Neuronal stem cell (in vitro differentiated cells): ENCODE measurements at places on chromosomes 7 and 10.

- no peak for DNase-seq
Measured at GRCh38 chr10:129713659-129714265, 246.7 kb downstream of the MGMT start.

- no peak for DNase-seq
Measured at GRCh38 chr7:51290304-51290637, 26.3 kb downstream of the COBL start.

GRCh38 chr10:26621889-26622711 lies 75.4 kb upstream of the PDSS1 start:
- peak; percentile 6 for DNase-seq

GRCh38 chr10:90788968-90789367 lies 68.9 kb downstream of the HTR7 start:
- DNase-seq: no peak

DNA sequence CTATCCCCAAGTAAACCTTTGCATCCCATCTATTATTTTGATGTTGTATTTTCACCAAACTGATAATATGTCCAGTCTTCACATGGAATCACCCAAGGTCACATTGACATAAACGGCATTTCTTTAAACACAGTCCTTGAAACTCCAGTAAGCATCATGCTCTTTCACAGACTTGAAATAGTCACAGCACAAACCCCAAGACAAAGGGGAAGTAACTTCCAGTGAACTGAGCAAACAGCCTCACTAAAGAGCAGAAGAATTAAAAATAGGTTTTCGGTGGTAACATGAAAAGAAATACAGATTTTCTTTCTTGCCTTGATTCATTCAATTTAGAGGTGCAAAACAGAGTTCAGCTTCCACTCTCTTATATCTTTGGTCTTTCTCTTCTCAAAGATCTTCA lies 253.7 kb downstream of the SFMBT2 start:
- no peak for DNase-seq

DNA sequence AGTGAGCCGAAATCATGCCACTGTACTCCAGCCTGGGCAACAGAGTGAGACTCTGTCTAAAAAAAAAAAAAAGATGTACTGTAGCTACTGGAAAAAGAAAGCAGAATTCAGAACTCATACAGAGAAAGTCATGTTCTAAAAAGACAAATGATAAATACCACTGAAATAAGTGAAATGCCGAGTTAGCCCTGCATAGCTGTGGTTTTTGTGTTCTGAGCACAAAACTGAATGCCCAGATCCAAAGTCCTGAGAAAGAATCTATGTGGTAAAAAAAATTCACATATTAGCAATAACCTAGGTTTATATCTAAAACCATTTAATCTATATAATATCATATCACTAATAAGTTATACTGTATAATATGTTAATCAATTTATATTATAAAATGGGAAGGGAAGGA lies 29.3 kb upstream of the HECW1 start:
- no peak for DNase-seq

- no peak for DNase-seq
Measured at GRCh38 chr10:33661580-33662336, 327.3 kb upstream of the NRP1 start.

- DNase-seq: no peak
Measured at GRCh38 chr10:44873160-44873559, 38.0 kb upstream of the TMEM72 start.

- peak; percentile 14 for DNase-seq
Measured at GRCh38 chr7:18064242-18064838, 36.7 kb upstream of the PRPS1L1 start.

GRCh38 chr10:71268247-71268691 lies 50.8 kb upstream of the SLC29A3 start:
- DNase-seq: no peak

- no peak for DNase-seq
Measured at GRCh38 chr10:114345701-114346100, 58.6 kb downstream of the AFAP1L2 start.

DNA sequence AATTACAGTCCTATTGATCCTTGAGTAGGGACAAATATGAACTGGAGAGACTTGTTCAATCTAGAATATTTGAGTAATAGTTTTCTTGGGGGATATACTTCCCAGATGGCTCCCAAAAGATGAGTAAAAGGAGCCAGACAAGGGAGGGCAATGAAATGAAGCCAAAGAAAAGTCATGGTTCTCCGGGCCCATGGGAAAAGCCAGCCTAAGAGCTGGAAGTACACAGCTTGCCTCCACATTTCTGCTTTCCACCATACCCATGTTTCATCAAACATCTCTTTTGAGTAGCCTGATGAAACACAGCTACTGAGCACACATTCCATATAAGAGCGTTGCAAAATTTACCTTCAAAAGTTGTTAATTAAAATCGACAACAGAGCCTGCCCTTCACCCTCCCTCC lies 535.0 kb upstream of the FZD8 start:
- no peak for DNase-seq

GRCh38 chr10:87059401-87059800 lies 35.2 kb downstream of the GLUD1 start:
- no peak for DNase-seq

DNA sequence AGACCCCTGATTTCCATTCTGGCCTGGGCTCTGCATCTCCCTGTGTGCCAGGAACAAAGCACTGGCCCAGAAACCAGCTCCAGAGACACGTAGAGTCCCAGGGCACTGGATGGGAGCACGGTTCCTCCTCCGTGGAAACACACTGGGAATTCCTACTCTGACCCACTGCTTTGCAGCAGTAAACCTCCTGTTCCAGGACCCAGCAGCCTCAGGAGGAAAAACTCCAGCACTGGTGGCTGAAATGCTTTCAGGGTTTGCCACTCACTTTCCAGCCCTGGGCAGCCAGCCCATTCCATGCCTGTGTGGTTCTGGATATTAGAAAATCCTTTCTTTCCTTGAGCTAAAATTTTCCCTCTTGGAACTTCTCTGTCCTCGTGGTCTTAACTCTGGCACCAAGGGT lies 58.0 kb downstream of the FAM171A1 start:
- no peak for DNase-seq

DNA sequence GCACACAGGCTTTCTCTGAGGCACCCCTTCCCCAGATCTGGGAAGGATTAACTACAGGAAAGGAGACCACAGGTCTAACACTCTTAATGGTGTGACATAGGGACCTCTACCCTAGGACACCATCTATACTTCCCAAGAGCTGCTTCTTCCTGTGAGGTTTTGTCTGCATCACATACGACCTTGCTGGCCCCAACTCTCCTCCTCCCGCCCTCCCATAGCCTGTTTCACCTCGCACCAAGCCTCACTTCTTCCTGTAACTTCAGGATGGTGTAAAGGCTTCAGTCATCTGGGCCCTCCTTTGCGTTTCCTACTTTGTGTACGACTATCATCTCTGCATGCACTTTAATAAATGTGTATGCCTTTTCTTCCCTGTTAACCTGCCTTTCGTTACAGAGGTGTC lies 274.3 kb downstream of the KLF6 start:
- DNase-seq: no peak

- DNase-seq: no peak
Measured at GRCh38 chr10:82318534-82318933, 443.5 kb downstream of the NRG3 start.

GRCh38 chr10:126654579-126654978 lies 15.9 kb downstream of the C10orf90 start:
- DNase-seq: no peak

- no peak for DNase-seq
Measured at GRCh38 chr7:96233084-96233483, 88.8 kb downstream of the SLC25A13 start.

- no peak for DNase-seq
Measured at GRCh38 chr7:144671429-144671828, 164.4 kb downstream of the TPK1 start.

DNA sequence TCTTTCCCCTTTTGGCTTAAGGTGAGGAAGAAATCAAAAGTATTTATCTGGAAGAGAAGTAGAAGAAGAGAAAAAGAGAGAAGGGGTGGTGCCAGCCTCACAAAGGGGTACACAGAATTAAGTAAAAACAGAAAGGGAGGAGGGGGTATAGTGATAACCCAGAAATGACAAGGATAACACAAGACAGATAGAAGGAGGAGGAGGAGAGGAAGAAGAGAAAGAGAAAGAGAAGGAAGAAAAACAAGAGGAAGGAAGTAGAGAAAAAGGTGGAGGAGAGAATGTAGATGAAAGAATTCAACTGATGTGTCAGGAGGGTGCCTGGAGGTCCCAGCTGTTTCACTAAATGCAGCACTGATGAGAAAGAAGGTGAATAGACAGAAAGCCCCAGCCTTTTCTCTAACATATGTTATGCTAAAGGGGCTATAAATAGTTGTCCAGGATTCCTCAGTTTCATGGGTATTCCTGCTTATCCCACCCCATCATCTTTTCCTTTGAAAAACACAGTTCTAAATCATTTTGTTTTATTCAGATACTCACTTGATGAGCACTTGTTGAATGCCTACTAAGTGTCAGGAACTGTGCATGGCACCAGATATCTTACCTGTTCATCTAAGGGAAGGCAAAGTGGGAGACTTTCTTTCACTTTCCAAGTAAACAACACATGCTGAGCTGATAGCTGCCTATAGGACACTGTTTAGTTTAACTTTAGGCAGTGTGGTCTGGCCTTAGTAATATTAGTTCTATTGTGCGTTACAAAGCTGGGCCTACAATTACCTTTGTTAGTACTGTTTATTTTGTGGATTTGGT lies 8.0 kb downstream of the SEMA3E start:
- no peak for DNase-seq

DNA sequence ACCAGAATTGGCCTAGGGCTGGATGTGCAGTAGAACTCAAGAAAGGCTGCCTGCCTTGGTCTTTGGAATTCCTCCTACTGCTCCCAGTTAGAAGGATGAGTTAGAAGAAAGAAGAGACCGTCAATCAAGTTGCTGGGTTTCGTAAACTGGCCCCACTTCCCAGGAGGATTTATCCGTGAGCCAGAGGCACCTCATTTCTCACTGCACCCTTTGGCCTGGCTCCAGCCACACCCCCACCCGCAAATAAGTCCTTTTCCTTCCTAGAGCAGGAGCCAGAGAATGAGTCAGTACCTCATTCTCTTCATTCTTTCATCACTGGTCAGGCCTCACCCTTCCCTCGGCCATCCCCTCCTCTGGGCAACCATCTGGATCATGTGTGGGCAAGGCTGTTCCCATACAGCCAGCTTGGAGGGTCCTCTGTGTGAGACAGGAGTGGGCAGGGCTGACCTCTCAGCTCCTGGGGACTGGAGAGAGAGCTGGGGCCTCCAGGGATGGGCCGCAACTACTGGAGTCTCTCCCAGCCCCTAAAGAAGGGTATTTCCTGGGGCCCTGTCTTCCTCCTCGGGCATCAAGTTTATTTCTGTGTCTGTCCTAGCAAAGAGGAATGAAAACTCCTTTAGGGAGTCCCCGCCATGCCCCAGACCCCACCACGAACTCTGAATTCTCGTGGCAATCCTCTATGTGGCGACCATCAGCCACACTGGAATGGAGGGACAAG lies 87.2 kb upstream of the DUSP5 start:
- DNase-seq: no peak

DNA sequence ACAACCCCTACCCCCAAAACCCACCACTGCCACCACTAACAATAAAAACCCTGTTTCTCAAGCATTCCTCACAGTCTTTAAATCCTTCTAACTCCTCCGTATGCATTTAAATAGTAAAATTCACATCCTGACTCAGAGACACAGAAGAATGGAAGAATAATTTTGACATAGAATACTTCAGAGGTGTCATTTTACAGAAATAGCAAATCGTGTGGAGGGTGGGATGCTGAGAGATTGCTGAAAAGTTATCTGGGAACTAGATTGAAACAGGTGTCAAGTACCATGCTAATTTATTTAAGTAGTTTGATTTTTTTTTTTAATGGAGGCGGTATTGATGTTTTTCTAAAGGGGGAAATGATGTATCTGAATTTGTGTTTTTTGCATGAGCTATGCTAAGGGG lies 575.2 kb upstream of the TPK1 start:
- no peak for DNase-seq

- no peak for DNase-seq
Measured at GRCh38 chr10:34607894-34608293, 207.2 kb downstream of the PARD3 start.

DNA sequence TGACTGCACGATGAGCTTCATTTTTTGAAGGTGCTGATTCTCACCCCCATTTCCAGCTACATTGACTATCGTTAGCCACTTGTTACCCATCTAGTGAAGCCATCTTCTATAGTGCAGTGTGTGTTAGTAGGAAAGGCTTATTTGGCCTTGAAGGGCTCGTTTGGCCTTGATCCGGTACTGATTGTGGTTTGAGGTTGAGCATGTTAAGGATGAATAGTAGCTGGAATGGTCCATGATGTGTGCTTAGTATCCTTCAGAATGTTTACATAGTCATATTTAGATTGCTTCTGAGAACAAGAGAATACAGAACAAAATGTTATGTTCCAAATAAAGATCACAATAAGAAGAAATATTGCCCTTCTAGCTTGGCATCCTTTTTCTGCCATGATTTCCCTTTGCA lies 591.5 kb downstream of the AUTS2 start:
- DNase-seq: no peak

DNA sequence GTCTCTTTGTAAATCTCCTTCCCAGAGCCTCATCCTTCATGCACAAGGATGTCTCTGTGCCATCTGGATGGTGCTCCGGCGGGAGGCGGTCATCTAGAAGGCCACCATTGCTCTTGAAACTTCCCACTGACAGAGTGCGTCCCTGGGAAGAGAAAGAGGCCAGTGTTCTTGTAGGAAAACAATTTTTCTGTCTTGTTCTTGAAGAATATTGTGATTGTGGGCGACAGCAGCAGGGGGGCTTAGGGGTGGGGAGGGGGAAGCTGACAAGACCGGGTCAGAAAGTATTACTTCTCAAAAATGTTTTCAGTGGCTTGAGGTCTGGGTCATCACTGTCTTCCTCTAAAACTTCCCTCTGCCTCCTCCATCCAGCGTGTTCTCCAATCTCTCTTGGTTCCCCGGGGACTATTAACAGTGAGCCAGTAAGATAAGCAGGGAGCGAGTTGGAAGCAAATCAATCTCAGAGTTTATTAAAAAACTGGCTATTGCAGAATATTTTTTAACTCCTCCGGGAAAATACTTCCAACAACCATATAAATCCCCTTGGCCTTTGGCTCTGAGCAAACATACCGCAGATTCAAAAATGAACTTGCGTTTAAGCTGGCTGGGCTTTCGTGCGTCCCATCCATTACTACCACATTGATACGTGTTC lies 597.8 kb upstream of the MGMT start:
- DNase-seq: no peak

DNA sequence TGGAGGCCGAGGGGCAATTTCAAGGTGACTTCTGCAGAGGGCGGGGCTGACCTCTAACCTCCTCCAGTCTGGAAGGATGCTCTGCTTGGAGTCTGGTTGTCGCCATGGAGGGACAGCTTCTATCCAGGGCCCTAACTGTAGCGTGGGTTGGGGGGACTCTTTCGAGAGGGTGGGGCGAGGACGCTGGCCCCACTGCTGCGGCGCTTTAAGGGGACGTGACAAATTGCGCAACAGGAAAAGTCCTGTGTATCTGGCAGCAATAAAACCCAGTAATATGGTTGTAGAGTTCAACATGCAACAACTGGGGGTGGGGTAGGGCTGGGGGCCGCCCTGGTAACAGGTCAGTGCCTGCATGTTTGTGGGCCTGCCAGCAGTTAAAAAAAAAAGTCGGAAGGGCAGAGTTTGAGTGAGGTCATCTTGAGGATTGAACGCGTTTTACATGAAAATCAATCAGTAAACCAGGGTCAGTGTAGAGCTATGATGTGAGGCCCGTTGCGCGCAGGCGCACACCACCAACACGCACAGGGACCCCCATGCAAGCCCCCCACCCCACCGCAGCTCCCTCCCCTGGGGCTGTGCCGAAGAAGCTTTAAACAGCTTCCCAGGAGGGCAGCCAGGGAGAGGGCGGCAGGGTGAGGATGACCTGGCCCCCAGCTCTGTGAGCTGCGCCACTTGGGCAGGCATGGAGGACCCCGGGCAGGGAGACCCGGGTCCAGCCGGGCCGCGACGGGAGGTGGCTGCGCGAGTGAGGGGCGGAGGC lies 4.3 kb downstream of the SHH start:
- no peak for DNase-seq

- DNase-seq: no peak
Measured at GRCh38 chr7:139341776-139342226, 664 bp downstream of the FMC1 start.
